ENCODE measurements at places on chromosomes 4 and X.
A peak's percentile ranks its signal among the peaks of the same experiment; 100 is the strongest.

GRCh38 chrX:110053453-110053852 is 50.5 kb downstream of the TMEM164 start:
- no peak for DNase-seq

GRCh38 chr4:6730603-6731317 is 14.8 kb downstream of the BLOC1S4 start:
- DNase-seq = no peak

- DNase-seq = no peak
Observed at GRCh38 chrX:155871934-155872333, 9.2 kb upstream of the VAMP7 start.

DNA sequence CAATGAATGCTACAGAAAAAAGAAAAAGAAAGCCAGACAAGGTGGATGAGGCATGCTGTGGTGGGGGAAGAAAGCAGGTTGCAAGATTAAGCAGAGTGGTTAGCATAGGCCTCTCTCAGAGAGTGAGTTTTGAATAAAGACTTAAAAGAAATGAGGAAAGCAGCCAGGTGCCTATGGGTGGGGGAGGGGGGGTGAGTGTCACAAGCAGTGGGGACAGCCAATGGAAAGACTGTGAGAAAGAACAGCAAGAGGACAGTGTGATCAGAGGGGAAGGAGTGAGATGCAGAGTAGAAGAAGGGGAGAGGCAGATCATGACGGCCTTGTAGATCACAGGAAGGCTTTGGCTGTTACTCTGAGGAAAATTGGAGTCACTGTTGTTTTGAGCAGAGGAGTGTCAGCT is 162.5 kb downstream of the SOX3 start:
- no peak for DNase-seq

- DNase-seq = no peak
Observed at GRCh38 chr4:110442309-110442708, 33.6 kb upstream of the ENPEP start.

DNA sequence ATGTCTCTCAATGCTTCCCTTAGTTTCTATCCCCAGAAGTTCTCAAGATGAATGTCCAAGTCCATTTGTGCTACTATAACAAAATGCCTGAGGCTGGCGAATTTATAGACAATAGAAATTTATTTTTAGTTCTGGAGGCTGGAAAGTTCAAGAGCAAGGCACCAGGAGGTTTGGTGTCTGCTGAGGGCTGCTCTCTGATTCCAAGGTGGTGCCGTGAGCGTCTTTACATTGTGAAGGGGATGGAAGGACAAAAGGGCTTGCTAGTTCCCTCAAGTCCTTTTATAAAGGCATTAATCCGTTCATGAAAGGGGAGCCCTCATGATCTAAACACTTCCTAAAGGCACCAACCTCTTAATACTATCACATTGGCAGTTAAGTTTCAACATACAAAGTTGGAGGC is 12.3 kb downstream of the TRIM2 start:
- DNase-seq = no peak

- no peak for DNase-seq
Observed at GRCh38 chr4:129901205-129901604, 805.3 kb downstream of the C4orf33 start.

DNA sequence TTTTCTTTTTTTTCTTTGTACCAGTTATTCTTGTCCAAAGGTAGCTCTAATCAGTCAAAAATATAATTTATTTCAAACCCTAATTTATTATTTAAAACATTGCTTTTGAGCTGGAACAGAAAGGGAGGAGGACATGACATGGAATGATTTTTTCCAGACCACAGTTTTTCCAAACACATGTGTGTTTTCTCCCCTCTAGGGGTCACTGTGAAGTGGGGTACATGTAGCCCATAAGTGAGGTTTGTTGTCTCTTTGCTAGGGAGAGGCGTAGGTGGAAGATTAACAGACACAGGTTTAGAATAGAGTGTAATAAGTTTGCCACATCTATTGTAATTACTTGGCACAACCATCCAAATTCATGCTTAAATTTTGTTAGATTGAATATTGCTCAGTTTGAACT is 83.0 kb downstream of the TNIP2 start:
- DNase-seq = no peak

DNA sequence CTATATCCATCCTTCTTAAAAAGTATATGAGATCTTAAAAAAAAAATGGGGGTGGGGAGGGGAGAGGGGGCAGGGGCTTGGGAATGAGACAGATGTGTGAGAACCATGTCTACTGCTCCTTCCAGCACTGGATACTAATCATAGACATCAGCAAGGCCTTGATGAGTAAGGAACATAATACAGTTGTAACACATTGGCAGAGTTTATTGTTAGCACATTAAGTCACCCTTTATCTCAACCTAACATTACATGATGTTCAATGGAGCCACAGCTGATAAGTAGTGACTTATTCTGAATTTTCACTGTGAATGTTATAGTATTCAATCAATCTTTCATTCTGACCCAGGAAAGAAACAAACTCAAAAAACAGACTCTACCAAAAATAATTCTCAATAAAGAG is 47.3 kb upstream of the KCNE5 start:
- no peak for DNase-seq

DNA sequence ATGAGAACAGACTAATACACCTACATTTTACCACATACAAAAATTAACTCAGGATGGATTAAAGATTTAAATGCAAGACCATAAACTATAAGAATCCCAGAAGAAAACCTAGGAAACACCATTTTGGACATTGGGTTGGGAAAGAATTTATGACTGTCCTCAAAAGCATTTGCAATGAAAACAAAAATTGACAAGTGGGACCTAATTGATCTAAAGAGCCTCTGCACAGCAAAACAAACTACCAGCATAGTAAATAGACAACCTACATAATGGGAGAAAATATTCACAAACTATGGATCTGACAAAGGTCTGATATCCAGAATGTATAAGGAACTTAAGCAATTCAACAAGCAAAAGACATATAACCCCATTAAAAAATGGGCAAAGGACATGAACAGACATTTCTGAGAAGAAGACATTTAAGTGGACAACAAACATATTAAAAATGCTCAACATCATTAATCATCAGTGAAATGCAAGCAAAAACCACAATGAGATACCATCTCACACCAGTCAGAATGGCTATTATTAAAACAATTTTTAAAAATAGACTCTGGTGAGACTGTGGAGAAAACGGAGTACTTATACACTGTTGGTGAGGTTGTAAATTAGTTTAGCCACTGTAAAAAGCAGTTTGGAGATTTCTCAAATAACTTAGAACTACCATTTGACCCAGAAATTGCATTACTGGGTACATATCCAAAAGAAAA is 221.7 kb upstream of the DIPK2B start:
- DNase-seq = no peak

- no peak for DNase-seq
Observed at GRCh38 chr4:24644983-24645764, 60.8 kb upstream of the DHX15 start.

GRCh38 chr4:66688674-66689073 is 856.6 kb downstream of the CENPC start:
- peak; percentile 2 for DNase-seq

- no peak for DNase-seq
Observed at GRCh38 chrX:51697397-51697796, 12.9 kb upstream of the CENPVL1 start.

DNA sequence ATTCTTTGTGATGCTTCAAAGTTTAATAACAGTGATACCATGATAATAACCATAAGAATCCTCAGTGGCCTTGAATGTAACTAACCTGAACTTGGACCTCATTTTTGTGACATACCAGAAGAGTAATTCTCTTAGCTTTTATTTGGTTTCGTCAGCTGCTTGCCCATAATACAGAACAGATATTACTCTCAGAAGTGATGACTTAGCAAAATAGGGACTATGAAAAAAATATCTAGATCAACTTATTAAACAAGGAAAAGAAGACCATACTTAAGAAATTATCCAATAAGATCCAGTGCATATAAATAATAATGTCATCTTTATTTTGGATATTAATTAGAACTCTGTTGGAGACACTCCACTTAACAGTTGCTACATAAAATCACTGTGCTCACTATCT is 236.9 kb upstream of the GPC4 start:
- no peak for DNase-seq

DNA sequence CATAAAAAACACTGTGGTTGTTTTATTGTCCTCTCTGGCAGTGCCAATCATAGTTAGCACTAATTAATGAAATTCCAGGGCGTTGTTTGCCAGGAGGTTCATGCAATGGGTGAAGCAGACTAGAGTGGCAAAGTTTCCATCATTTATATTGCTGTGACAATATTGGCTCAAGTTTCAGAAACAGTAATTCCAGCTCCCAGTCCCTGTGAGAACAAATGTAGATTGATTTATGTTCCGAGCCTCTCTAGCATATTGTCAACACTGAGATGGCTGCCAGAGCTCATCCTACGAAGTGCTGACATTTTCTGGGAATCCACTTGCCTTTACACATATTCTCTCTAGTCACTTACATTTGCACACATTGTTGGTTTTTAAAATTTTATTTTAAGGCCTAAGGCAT is 440.0 kb upstream of the IGFBP7 start:
- DNase-seq = no peak

GRCh38 chrX:101659601-101660063 is at the start of gene ARMCX2:
ARMCX2 (minus strand) TSS chrX:101659850; CDS start chrX:101657588, 2,262 bp downstream.
- DNase-seq = peak; percentile 65

GRCh38 chr4:135927651-135928050 is 1604.6 kb downstream of the PCDH18 start:
- DNase-seq = no peak

Measured in globus pallidus (tissue), 1 donor.